DMS153 (cell line): ENCODE measurements at places on chromosomes 5 and 9.

- no peak for DNase-seq
These were observed 381.3 kb downstream of the ANXA1 start for GRCh38 chr9:73532985-73533384.

DNA sequence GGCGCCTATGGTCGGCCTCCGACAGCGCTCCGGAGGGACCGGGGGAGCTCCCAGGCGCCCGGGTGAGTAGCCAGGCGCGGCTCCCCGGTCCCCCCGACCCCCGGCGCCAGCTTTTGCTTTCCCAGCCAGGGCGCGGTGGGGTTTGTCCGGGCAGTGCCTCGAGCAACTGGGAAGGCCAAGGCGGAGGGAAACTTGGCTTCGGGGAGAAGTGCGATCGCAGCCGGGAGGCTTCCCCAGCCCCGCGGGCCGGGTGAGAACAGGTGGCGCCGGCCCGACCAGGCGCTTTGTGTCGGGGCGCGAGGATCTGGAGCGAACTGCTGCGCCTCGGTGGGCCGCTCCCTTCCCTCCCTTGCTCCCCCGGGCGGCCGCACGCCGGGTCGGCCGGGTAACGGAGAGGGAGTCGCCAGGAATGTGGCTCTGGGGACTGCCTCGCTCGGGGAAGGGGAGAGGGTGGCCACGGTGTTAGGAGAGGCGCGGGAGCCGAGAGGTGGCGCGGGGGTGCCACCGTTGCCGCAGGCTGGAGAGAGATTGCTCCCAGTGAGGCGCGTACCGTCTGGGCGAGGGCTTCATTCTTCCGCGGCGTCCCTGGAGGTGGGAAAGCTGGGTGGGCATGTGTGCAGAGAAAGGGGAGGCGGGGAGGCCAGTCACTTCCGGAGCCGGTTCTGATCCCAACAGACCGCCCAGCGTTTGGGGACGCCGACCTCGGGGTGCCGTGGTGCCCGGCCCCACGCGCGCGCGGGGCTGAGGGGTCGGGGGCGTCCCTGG, 561 bp downstream of the DAPK1 start:
- no peak for DNase-seq

DNA sequence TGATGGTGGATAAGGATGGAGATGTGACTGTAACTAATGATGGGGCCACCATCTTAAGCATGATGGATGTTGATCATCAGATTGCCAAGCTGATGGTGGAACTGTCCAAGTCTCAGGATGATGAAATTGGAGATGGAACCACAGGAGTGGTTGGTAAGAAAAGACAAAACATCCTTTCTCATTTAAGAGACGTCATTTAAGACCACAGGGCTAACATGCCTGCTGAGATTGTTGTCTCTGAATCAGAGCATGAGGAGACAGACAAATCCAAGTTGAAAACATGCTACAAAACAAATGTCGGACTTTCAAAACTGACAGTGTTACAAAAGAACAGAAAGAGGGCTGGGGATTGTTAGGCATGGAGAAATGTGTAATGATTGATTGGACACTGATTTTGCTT, 4.6 kb downstream of the CCT5 start:
- no peak for DNase-seq

DNA sequence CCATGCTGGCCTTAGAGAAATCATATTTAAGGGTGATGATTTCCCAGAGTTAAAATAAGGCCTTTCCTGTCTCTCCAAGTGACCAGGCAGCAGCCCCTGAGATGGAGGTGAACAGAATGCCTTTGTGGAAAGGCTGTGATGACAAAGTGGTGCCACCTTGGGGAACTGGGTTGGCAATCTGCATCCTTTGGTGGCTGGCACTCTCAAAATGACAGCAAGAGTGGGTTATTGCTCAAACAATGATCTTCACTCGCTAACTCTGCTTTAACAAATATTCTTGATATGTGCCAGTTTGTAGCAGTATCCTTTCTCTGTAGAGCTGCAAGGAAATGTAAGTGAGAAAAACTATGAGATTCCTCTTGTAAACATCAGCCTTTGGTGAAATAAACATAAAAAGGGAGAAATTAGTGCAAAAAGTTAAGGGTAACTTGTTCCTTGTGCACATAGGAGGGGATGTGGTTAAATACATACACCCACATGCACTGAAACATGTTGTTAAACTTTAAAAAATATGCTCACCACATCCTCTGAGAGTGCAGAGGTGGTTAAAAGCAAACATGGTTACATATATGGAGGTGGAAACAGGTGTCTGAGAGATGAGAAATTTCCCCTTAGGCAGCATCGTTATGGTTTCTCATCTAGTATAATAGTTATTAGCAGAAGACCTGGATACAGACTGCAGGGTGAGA, 373.4 kb upstream of the CTNND2 start:
- no peak for DNase-seq

GRCh38 chr5:119218830-119219782, 136.7 kb upstream of the TNFAIP8 start:
- DNase-seq = no peak
